ENCODE measurements at places on chromosomes 6 and 20.

DNA sequence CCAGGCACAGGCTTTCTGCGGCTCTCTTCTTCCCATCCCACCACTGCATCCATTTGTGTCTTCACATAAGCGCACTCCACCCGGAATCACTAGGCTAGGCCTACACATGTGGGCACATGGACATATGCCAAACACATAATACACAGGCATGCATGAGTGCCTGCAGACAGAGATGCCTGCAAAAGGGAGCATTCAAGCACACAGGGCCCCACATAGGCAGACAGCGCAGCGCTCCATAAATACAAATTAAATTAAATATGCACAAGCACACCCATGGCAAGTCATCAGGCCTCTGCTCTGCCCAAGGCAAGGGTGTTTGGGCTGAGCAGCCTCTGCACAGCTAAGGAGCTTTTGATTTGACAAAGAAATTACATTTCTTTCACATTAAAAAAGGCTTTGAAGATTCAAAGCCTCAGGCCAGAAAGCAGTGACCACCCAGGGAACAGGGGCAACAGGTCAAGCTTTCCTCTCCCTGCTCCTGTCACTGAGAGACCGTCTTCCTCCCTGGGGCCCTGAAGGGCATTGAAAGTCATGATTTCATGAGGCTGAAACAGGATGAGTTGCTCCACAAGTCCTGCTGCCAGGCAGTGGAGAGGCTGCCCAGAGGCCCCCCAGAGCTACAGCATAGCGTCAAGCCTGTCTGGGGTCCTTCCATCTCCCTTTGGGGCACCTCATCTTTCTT is 134.2 kb upstream of the LRFN2 start:
- no peak for DNase-seq

GRCh38 chr20:39248862-39249485 is 286.8 kb downstream of the DHX35 start:
- no peak for DNase-seq

DNA sequence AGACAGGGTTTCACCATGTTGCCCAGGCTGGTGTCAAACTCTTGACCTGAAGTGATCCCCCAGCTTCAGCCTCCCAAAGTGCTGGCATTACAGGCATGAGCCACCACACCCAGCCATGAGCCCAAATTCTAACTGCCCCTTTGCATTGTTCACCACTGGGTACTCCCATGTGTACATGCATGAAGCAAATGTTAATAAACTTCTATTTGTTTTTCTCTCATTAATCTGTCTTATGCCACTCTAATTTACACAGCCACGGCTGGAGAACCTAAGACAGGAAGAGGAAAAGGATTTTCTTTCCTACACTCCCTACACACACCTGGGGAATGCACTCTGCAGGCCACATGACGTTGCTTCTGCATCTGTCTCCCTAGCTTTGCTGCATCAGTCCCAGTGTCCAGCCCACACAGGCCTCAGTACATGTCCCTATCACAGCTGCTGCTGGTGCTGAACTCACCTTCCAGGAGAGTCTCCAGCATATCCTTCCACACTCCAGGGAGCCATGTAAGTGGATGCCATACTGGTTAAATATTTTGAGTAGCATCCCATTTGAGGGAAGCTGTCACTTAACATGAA is 13.3 kb downstream of the OR2H2 start:
- DNase-seq: no peak

- no peak for DNase-seq
Observed at GRCh38 chr6:121382467-121383121, 48.3 kb upstream of the TBC1D32 start.

GRCh38 chr6:85261271-85261670 is 188.6 kb upstream of the NT5E start:
- DNase-seq: no peak

DNA sequence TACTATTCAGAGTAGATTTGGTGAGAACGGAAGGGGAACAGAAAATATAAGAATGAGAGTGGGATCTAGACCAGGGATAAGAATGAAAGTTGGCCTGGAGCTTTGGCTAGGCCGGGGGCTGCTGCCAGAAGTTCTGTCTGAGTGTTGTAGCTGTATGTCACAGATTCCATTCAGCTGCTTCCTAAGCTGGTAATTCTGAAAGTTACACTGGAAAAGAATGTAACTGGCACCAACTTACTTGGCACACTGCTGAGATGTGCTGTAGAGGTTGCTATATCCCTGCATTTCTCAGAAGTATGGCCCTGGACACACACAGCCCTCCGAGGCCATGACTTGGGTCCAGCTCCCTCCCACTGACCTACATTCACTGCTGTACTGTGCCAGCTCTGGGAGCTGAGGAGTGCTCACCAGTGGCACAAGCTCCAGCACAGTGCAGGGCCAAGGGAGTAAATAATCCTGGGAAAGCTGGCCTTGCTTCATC is 25.8 kb upstream of the TMEM217 start:
- DNase-seq: no peak

GRCh38 chr20:22412977-22413868 is 171.1 kb downstream of the FOXA2 start:
- DNase-seq: no peak

- DNase-seq: no peak
Observed at GRCh38 chr6:47145212-47145611, 103.1 kb upstream of the ADGRF1 start.
